ENCODE measurements at places on chromosomes 6 and 20.

DNA sequence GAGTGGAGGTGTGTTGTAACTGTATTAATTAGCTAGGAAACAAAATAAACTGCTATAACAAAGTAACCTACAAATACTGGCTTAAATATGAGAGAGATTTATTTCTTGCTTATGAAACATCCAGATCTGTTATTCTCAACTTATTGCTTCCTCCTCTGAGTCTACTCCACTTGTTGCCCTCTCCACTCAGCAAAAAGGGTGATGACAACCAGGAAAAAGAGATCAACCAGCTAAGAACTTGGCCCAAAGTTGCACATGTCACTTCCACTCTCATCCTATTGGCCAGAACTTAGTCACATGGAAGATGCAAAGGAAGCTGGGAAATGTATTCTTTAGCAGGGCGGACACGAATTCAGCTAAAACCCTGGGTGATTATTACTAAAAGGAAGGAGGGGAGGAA, 5.2 kb upstream of the TP53RK start:
- DNase-seq, result no peak

GRCh38 chr6:149237464-149237863, 80.0 kb upstream of the TAB2 start:
- DNase-seq, result no peak

GRCh38 chr20:10513931-10514575, 78.9 kb downstream of the SLX4IP start:
- DNase-seq, result no peak

DNA sequence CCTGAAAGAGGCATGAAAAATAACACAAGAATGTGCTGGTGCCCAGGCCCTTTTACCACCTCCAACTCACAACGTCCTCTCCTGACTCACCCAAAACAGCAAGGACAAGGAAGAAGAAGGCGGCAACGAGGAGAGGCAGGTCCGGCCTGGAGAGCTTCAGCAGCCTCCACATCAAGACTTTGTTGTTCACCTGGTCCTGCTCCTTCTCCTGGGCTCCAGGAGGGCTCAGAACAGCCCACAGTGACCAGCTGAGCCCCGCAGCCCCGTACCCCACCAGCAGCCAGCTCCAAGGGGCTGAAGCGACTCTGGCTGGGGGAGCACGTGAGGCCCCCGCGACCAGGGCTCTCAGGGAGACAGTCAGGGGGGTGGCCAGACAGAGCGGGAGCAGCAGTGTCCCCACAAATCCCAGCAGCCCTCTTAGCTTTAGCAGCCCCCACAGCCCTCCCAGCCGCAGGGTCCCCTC, 857 bp downstream of the TAP2 start:
- no peak for DNase-seq

- DNase-seq, result no peak
Observed at GRCh38 chr6:37762806-37763205, 56.7 kb upstream of the ZFAND3 start.

GRCh38 chr6:53263917-53264316, 84.8 kb downstream of the ELOVL5 start:
- no peak for DNase-seq

- no peak for DNase-seq
Observed at GRCh38 chr6:41027241-41027640, 11.8 kb downstream of the UNC5CL start.

- DNase-seq, result no peak
Observed at GRCh38 chr20:39112178-39112743, 150.1 kb downstream of the DHX35 start.

DNA sequence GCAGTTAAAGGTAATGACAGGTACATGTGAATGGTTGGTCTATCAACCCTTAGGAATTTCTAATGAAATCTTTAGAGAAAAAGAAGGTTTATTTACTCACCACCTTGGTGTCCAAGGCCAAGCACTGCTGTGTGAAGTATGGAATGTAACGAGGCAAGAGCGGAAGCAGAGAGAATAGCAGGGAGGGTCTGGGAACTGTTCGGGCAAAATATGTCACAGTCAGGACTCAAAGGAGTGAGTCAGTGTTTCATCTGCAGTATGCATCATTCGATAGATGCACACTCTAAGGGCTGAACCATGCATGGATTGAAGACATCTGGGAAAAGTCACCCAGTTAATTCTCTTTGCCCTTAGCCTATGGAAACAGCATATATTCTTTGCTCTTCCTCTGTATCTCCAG, 33.2 kb downstream of the ADGRF5 start:
- no peak for DNase-seq

- DNase-seq, result no peak
Observed at GRCh38 chr6:107965746-107966145, 7.7 kb upstream of the SEC63 start.

GRCh38 chr6:31794866-31795615, 511 bp downstream of the VARS1 start:
- DNase-seq, result no peak

GRCh38 chr6:36484736-36485135, 41.9 kb downstream of the KCTD20 start:
- no peak for DNase-seq

DNA sequence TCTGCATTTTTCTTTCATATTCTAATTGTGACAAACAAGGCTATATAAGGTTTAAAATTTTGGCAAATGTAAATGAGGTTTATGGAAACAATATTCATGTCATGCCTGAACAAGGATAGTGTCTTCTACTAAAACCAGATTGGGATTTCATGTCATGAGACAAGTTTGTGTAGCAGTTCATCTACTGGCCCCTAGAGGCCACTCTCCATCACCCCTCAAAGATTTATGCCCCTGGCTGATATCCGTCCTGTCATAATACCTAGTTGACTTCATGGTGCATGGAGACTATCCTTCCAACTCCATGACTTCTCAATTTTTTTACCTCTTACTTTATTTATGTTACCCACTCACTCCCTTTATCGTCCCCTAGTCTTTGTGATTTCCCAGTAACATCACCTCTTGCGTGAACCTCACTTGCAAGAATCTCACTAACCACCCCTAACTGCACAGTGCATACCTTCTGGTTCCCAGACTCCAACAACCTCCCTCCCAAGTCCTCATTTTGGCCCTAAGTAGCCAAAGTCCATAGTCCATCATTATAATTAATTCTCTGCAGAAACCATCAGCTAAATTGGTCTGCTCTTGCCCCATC, 179.8 kb downstream of the TASP1 start:
- DNase-seq, result no peak

DNA sequence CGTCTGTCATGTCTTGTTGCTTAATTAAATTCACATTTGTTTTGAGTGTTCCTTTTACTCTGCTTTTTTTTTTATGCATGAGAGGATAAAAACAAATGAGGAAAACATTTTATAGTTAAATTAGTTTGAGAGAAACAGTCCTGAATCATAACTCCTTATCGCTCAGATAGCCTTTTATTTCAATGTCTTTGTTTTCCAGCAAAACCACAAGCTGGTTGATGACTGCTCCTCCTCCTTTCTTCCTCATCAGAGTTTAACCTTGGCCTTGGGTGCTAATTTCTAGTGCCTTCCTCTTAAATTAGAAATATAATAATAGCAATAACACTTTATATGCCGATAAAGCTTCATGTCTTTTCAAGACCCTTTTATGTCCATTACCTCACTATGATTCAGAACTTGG, 3.1 kb downstream of the NOX3 start:
- no peak for DNase-seq

- no peak for DNase-seq
Observed at GRCh38 chr6:160057080-160057479, 64.5 kb upstream of the SLC22A1 start.

All from stimulated activated CD4-positive, alpha-beta T cell treated with anti-CD3 and anti-CD28 coated beads, Interleukin-12 subunit alpha, Interleukin-12 subunit beta, amount 100 ng/mL, for 24 hours (primary cell).